Stimulated activated CD8-positive, alpha-beta memory T cell treated with anti-CD3 and anti-CD28 coated beads, Interleukin-7, amount 100 ng/mL, for 48 hours (primary cell): ENCODE measurements at places on chromosomes 12 and 14.

GRCh38 chr12:12527820-12528296 lies 34.8 kb downstream of the DUSP16 start:
- DNase-seq = no peak

DNA sequence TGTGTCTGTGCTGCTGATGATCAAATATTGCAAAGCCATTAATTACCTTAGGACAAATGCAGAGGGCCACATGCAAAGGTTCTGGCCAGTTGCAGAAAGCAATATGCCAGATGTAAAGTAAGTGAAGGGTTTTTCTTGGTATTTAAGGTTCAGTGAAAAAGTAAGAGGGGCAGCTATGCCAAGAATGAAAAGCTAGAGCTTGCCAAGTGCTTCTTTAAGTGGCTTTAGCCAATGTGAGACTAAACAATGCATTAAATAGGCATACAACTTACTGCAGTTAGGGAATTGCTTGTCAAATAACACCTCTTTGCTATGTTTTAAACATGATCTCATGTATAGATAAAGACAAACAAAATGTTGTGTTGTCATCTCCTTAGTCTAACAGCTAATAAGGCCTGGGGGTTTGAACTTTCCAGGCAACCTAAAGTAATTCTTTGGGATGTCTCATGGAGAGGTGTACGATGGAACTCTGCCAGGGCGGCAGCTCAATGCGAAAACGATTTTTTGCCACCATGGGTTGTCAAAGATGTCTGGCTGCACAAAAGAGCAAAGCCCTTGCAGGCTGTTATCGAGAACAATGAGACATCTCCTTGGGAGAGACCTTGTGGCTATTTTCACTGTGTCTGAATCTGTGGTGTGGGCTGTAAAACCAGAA lies 12.0 kb downstream of the IGF1 start:
- no peak for DNase-seq

DNA sequence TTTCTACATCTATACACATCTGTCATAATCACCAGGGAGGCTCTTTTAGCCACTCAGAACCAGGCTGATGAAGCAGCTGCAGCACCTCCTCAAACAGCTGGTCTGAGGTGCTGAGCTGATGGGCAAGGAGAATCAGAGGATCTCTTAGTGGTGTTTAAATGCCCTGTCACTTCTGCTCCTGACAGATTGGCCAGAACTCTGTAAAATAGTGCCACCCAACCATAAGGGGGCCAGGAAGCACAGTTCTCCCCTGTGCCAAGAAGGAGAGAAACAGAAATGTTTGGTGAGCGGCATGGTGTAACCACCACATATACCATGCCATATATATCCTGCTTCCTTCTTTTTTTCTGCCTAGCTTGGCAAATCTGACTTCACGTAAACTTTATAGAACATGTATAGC lies 12.8 kb downstream of the SOCS2 start:
- no peak for DNase-seq

- DNase-seq = no peak
These were observed 77.5 kb upstream of the RASSF3 start for GRCh38 chr12:64532734-64533351.
